ENCODE measurements at places on chromosomes 6 and 20. TPM values are rescaled to one million over a fixed set of nuclear protein-coding genes. Genes with fewer than 3 reads are reported as not detected.

DNA sequence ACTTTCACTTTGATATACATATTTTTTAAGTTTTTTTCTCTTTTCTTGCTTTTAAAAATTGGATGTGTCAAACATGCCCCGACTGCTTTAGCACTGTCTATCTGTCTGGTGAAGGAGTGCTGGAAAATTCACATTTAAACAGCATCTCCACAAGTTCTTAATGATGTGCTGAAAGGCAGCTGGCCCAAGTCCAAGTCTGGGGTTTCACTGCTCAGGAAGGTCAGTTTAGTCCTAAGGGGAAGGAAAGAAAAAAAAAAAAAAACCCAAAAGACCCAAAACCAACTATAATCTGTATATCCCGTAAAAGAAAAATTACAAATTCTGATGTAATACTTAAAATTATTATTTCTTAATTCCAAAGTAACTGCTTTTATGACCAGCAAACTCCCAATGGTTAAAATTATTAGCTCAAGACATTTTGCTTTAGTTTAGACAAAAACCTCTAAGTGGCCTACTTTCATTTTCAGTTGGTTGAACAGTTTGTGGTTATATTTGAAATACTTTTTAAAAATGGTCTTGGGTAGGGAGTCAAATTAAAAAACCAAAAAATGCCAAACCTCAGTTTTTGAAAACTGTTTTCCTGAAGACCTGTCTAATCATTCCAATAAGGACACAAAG lies 79.5 kb upstream of the PREP start:
- ATAC-seq, result no peak

DNA sequence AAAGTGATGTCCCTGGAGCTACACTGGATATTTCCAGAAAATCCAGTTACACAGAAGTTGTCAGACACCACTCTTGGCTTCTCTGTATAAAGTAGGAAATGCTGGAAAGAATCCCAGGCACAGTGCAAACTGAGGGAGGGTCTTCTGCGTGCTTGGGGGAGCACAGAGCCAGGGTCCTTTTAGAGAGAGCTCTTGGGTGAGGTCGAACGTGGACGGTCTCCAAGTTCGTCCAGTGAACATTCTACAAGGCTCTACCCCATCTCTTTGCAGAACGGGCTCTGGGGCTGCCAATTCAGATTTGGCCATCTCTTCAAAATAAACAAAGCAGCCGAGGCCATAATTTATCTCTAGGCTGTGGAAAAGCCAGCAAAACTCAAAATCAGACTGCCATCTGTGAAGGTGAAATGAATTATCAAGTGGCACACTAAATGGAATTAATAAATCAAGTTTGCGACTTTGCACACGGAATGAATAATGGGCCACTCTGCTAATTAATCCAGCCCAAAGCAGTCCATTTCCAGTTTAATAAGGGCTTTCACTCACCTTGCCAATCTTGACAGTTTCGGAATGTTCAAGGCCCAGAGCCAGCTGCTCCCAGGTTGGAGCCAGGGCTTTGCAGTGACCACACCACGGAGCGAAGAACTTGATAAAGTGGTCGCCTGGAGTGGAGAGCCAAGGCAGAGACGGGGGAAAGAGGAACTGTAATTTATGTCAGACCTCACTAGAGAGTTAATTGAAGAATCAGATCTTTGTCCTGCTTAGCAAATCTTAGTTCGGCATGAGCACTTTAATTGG lies 19.3 kb downstream of the TXNDC5 start:
- no peak for ATAC-seq

- ATAC-seq, result no peak
Measured at GRCh38 chr6:583116-583515, 73.8 kb downstream of the HUS1B start.

DNA sequence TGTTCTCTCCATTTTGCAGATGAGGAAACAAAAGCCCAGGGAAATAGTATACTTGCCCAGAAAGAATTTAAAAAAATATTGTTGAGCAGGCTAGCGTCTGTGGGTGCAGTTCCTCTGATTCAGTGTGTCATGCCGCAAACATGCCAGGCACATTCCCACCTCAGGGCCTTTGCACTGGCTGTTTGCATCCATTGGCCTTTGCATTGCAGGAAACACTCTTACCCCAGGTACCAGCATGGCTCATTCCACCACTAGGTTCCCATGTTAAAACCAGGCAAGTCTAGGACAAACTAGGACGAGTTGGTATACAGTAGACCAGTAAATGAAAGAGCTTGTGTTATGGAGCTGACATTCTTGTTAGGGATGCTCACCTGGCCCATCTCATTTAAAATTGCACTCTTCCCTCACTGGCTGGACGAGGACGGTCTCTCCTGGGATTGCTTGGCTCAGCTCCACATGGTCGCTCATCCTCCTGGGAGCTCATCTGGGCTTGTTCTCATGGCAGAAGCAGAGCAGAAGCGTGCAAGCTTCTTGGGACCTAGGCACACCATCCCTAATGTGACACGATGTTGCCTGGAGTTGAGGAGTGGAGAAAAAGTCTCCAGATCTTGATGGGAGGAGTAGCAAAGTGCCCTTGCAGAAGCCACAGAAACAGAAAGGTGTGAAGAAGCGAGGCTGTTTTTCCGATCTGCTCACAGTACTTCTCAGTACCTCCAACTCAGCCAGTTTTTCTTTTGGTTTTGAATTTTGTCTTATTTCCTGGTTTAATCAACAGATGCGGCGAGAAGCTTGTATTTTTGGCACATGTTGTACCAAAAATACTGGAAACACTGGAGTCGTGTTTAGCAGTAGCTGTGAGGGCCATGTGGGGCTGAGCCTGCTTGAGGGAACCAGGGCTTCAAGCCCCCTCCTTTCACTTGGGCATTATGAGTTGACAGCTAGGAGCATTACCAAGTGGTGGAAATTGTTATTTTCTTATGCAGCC lies 13.9 kb downstream of the ZNF831 start:
- no peak for ATAC-seq

DNA sequence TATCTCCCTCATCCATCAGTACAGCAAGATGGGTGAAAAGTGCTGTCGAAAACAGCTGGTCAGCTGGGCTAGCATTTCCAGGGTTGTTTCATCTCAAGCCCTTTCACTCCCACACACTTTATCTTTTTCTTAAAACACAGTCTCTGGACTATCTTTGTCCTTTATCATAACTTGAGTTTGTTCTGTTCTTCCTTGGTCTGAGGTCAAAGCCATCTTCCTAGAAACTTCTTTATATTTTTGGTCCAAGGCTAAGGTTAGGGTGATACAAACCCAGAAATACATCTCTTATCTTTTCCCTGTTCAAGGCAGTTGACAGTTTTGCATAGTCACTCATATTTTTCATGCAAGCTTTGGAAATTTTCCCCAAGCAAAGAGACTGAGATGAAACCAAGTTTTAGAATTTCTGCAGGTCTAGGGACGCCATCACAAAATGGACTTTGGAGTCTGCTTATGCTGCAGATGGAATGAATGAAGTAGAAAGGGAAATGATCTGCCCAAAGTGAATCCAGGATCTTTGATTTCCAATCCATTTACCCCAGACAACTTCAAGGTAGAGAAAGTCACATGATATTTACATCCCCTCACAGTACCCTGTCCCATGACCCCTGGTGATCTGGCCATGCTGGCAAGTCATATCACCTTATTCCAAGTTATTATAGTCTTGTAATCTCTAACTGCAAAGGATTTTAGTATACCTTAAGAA lies 297.0 kb downstream of the ZNF217 start:
- ATAC-seq, result no peak

- ATAC-seq, result peak; percentile 86
Measured at GRCh38 chr6:144834426-144835038, 549.4 kb downstream of the UTRN start.

- peak; percentile 76 for ATAC-seq
Measured at GRCh38 chr6:10555625-10556309, 34.6 kb downstream of the GCNT2 start.

- ATAC-seq, result no peak
Measured at GRCh38 chr6:1423578-1423977, 34.2 kb downstream of the FOXF2 start.

GRCh38 chr20:51140671-51141070 lies 117.8 kb upstream of the KCNG1 start:
- no peak for ATAC-seq

GRCh38 chr6:130211691-130212090 lies 11.1 kb downstream of the SAMD3 start:
- no peak for ATAC-seq

DNA sequence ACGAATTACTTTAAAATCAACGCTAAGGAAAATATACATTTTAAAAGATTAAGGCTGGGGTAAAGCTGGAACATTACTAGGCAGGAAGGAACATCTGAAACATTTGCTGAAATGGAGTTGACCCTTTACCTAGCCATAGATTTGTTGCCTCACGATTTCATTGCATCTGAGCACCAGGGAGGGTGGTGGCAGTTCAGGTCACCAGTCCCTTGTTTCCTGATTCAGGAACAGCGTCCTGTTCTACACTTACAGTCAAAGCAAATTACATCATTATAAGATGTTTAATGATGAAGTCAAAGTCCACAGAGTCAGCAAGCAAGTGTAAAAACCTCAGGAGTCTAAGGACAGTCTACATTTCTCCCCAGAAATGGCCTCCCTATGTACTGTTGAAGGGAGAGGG lies 9.0 kb upstream of the MICA start:
- ATAC-seq, result no peak

GRCh38 chr6:27098956-27099355 lies 148.5 kb upstream of the PRSS16 start:
- ATAC-seq, result no peak

DNA sequence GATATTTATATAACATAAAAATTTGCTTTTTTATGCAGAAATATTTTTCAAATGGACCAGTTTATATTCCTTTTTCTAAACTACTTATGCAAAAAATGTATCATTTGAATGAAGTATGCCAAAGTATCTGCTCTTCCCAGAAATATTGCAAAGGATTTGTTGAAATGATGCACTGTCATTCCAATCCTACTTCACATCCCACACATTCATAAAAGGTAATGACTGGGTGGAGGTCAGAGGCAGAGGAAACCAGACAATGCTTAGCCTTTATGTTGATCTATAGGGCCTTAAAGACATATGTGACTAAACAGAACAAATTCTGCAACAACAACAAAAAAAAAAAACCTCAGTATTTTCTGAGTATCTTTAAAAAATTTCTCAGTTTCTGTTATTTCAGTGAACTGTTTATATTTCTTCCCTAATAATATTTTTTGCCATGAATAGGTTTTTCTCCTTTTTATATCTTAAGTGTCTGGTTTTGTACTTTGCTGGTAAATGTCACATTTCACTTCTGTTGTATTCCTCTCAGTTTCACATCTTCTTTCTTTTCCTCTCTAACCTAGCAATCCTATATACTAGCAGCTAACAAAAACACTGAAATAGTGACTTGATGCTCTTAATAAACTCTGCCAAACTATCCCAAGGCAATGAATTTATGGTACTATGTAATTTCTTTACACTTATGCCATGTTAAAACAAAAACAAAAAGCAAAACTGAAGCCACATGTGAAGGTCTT lies 374.1 kb downstream of the BCKDHB start:
- no peak for ATAC-seq

- peak; percentile 96 for ATAC-seq
Measured at GRCh38 chr6:157323255-157323965, at the start of gene TMEM242. TMEM242 (minus strand) TSS chr6:157323519; CDS start chr6:157323499, 20 bp downstream.

DNA sequence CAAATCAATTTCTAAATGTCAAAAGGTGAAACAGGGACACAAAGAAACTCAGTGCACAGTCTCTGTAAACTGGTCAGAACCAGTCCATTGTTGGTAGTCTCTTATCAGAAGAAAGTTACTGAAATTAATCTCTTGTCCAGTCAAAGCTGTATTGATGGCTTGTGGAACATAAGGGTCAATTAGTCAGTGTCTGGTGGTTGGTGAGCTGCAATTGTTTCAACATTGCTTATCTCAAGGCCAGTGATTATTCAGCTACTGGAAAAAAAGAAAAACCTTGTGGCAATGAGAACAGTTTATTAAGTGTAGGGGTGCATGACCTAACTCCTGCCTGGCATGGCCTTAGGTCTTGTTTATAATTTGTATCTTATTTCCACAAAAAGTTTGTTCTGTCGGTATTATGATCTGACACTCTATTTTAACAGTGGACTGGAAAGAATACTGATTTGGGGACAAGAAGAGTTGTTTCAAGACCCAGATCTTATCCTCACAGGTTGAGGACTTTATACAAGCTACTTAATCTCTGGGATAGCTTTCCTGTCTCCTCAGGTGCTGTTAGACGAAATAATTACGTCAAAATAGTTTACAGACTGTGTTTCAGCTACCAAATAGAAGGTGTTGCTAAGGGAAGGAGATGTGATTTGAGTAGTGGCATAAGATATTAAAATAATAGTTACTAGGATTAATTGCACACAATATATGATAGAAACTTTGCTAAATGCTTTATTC lies 520.0 kb upstream of the IRAK1BP1 start:
- no peak for ATAC-seq

DNA sequence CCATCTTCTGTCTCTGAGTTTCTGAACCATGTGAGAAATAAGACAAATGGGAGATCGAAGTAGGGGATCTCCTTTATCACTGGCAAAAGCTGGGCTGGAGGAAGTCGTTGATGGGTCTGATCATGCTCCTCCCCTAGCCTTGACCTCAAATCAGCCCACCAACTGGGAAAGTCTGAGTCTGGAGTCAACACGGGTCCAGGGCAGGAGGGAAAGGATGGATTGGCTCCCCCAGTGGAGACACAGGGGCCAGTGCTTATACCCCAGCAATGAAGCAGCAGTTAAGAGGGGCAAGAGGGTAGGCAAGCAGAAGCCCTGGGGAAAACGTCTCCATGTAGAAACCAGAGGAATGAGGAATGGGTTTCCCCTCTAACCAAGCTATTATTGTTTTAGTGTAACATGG lies 152.6 kb downstream of the TBC1D7 start:
- ATAC-seq, result no peak

DNA sequence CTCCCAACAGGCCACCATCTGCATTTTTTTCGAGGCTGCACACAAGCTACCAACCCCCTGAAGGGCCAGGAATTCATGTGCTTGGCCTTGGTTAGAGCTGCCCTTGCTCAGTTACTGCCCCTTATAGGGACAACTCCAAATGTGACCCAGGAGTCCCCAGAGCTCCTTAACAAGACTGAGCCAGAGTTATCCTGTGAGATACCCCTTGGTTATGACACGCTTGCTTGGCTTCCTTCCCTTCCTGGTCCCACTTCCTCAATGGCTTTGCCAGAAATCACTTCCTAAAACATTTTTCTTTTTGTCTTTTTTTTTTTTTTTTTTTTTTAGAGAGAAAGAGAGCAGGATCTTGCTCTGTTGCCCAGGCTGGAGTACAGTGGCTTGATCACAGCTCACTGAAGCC lies 8.9 kb downstream of the TREM1 start:
- no peak for ATAC-seq

DNA sequence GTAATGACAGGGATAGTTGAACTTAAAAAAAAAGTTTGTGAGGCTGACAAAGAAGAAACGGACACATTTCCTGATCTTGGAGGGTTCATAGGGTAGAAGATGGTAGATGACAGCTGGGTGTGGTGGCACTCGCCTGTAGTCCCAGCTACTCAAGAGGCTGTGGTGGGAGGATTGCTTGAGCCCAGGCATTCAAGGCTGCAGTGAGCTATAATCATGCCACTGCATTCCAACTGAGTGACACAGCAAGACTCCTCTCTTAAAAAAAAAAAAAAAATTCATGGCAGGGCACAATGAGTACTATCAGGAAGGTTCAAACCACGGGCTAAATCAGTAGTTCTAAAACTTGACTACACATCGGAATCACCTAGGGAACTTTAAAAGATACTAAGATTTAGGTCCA lies 2.0 kb upstream of the MICA start:
- peak; percentile 8 for ATAC-seq

EYA2 gene
- total RNA-seq, result 27.7 TPM

TUBB2B gene
- total RNA-seq, result 3.0 TPM

SHLD1 gene
- total RNA-seq, result 6.4 TPM

PREX1 gene
- 2.7 TPM for total RNA-seq

Measured in esophagus mucosa (tissue), 1 donor.